ENCODE measurements at places on chromosomes 6 and 20.
A peak's percentile ranks its signal among the peaks of the same experiment; 100 is the strongest.

DNA sequence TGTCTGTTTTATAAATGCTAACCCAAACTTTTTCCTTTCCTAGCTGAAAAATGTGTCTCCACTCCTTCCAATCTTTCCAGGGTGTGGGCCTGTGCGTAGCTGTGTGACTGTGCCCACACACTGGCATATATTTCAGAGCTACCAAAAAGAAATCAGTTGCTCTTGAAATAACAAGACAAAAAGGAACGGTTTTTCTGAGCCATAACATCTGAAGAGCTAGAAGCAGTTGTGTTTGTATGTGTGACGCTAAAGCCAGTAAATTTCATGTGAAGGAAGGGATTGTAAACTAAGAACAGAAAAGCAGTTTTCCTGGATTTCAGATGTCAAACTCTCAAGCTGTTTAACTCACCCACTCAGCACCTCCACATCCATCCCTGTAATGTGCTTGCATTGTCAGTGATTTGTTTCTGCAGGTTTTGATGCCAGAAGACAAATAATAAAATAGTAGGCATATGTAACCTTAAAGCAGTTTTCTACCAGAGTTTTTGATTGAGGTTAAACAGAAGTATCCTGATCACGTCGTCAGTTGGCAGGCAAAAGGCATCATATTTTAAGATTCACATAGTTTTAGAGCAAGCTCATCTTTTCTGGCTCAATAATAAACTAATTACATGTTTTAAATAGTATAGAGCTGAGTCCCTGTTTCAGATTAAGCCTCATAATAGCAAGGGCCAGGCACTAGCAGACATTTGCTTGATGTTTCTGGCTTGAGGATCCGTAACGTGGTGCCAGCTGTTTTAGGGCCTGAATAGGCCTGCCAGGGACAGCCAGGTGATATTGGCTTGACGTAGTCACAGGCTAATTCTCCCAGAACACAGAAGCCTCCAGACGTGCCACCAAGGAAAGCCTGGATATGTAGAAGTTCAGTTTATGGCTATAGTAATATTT, 90.9 kb downstream of the FOXO3 start:
- peak; percentile 64 for DNase-seq

DNA sequence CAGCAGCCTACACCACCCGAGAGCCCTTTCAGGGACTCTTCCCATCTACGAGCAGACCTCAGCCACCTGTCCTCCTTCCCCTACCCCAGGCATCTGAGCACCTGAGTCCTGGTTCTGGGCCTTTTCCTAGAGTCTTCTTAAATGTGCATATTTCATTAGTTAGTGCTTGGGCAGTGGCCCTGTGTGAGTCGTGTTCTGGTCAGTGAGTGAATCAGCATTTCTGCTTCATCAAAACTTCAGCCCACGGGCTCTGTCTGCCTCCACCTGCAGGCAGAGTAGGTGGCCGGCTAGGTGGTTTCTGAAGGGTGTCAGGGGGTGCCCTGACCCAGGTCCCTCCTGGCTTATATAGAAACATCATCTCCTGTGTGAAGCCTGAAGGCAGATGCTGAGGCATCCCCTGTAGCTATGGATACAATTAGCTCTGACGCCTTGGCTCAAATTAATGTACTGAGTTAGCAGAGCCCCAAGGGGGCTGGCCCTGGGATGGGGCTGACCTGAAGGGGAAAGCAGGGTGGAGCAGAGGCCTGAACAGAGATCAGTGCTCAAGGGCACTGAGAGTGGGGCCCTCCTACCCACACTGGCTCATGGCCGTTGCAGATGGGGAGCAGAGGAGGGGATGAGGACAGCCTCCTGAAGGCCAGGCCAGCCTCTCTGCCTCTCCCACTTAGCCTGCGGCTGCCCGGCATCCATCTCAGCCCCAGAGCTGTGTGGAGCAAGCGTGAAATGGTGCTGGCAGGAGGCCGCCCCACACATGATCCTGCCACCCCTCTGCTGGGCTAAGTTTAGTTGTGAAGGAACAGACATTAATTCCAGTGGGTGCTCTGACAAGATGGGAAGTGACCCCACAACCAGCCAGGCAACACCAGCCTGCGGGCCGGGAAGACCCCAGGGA, 13.6 kb downstream of the IP6K3 start:
- no peak for DNase-seq

DNA sequence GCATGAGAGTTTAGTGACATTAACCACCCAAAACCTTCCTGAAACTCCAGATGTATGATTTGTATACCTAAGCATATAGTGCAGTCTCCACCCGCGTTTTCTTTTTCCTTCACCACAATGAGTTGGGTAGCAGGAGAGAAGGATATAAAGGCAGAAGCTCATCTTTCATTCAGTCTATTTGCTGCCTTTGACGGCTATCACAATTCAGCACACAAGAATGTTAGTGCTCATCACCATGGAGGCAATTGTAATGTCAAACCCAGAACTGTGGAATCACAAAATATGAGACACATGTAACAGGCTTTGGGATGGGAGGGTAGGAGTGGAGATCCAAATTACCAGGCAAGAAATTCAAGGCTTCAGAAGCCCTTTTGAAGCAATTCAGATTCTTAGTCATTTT, 17.6 kb downstream of the ZHX3 start:
- no peak for DNase-seq

DNA sequence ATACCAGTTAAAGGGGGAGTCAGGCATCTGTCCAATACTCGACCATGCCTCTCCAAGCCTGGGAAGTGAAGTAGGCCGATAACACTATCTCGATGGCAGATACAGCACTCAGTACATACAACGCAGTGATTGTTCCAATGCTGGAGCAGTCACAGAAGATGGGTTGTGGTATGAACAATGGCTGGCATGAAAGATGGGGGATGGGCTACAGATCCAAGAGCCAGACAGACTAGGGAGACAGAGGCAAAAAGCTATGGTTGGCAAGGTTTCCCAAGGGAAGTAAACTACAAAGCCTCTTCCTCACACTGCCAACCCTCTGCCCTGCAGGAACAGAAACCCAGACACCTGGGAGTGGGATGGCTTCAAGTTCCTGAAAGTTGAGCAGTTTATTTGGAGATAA, 19.2 kb downstream of the FKBP1A start:
- no peak for DNase-seq

DNA sequence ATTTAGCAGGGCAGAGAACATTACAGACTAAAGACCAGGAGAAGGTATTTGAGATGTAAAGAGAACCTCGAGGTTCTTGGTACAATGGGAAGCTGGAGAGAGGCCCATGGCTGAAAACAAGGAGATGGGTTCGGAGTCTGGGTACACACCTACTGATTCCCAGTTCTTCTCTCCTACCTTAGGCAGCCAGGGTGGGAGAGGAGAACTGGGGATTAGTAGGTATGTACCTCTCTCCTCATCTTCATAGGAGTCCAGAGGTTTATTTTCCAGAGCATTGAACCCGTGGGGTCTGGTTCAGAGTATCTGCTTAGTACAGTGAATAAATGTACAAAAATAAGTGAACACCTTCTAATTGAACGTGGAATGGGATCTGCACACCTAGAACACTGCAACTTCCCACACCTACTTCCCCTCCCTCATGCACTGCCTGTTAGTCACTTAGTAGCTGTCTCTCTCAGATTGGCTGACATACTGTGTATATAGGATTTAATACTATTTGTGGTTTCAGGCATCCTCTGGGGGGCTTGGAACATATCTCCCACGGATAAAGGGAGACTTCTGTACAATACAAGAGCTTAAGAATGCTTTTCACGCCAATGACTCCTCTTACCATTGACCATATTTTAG, 23.5 kb upstream of the NUP153 start:
- no peak for DNase-seq

- no peak for DNase-seq
These were observed 271.5 kb upstream of the CDYL start for GRCh38 chr6:4504700-4505099.

DNA sequence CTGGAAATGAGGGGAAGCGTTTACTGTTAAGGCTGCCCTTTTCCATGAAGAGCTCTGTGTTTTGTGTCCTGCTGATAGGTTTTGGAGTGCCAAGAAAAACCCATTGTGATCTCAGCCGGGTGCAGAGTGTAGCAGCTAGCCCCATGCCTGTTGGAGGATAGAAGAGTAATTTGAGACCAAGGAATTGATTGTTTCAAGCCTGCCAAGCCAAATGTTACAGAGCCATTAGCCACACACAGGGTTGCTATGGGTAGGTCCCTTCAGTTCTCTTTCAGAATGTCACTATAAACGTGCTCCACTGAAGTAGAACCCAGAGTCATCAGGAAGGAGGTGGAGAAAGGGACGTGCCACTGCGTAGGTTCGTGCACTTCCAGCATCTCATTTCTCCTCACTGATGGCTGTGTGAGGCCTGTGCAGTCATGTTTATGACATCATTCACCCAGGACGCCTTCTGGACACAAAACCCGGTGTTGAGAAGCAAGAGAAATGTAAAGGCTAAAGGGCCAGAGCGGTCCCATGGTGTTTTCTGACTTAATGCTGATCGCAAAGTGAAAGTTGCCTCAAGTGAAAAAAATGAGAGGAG, 6.6 kb downstream of the GMPR start:
- DNase-seq, result no peak

DNA sequence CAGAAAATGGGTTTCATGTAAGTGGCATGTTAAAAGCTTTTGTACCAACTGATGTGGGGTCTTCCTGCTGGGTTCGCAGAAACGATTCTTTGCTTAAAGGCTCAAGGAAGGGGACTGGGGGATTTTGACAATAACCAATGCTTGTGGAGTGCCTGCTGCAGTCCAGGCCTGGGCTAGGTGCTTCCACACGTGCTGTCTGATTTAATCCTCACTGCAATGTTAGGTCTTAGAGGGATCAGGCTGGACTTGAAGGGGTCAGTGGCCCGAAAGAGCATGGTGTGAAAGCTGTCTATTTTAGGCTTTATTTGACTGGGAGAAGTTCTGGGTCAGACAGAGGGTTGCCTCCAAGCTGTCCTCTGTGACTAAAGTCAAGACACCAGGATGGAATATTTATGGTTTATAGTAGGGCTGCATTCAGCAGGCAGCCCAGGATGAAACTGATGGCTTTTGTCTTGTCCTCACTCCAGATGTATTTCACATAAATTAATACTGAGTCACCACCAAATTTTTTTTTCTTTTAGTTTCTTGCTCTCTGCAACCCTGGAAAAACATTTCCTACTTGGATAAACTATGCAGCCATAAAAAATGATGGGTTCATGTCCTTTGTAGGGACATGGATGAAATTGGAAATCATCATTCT, 219.1 kb downstream of the ZMYND8 start:
- no peak for DNase-seq

GRCh38 chr6:137024237-137024990, 20.4 kb downstream of the IL20RA start:
- DNase-seq, result no peak

DNA sequence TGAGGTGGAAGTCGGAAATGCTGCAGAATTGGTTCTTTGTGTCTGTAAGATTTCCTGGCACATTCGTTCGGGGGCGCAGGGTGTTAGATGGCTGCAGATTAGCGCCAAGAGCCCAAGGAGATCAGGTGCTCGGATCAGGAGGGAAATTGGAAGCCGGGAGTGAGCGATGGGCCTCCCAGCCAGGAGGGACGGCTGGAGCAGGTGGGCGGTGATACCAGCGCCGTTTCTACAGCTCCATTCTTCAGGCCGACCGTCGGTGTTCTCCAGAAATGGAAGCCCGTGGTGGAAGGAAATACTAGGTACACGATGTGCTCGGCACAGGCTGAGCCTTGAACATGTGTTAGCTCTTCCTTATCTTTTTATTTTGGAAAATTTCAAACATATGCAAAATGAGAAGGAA, 6.5 kb downstream of the SIRPA start:
- no peak for DNase-seq

DNA sequence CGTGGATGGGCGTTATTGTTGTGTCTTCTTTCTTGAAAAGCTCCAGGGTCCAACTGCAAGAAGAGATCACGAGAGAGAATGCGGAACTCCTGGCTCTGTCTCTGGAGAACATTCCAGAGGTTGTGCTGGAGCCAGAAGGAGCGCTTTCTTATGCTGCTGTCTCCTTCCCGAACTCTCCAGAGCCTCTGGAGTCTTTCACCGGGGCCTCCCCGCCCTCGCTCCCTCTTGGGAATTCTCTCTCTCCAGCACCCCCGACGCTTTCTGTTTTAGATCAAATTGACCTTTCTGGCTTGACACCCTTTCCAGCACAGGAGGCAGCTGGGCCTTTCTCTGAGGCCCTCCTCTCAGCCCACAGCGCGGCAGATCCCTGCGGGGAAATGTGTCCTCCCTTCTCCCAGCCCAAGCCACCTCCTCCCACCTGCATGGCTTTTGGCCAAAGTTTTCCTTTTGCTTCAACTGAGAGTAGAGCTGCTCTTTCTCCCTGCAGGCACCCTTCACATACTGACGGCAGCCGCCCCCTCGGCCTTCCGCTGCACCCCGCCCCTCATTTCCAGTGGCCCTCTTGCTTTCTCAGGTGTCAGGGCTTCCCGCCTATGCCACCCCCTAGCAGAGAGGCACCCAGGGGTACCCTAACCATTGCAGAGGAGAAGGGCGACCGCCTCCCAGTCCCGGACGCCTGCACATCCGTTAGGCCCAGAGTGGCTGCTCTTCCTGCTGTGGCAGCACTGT, 6.6 kb upstream of the CCR6 start:
- DNase-seq, result no peak

DNA sequence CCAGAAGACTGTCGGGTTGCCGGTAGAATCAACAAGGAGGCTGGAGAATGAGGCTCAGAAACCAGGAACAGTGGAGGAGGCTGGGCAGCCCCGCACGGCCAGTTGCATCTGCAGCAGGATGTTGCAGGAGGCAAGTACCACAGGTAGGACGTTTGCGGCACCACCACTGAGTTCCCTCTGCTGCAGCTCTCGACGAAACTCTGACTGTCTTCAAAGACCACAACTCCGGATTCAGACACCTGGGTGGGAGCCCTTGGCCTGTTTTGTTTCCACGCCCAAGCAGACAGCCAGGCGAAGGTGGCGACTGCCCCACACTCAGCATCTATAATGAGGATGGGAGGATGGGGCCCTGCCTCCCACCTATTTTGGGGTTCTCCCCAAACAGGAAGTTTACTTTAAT, 218.2 kb downstream of the ZDHHC14 start:
- DNase-seq, result no peak

DNA sequence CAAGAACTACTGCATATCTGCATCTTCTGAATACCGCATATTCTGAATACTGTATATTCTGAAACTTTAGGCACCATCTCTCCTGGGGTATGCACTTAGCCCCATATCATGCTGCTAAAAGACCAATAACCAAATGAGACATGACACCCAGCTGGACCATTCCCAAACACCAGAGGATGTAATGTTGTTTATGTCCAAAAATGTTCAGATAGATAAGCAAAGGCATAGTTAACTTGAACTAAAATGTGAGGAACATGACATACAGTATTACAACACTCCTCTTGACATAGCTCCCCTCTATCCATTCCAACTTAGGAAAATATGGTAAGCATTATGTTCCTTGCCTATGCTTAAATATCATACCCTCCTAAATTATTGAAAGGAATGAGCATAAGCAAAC, 127.3 kb downstream of the TENT5A start:
- no peak for DNase-seq

DNA sequence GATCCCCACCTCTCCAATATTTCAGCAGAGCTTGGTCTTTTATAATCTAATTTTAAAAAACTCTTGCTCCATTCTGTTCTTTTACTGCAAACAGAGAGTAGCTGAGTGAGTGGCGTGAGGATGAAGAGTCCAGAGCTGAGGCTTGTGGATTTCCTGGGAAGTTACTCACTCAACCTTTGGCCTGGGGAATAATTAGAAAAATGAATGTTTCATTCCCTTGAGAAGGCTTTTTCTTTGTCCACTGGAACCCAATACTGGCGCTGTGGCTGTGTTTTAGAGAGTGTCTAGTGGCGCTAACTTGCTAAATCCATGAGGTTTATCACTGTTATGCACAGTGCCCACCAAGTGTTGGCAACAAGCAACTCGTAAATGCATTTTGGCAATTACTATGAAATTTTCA, 251.5 kb downstream of the HIVEP2 start:
- no peak for DNase-seq

All from lower leg skin (tissue), 4 donors.